Right ventricle myocardium superior (tissue), 1 donor: ENCODE measurements at places on chromosomes 5 and 9. TPM values are rescaled to one million over a fixed set of nuclear protein-coding genes. Genes with fewer than 3 reads are reported as not detected.

DNA sequence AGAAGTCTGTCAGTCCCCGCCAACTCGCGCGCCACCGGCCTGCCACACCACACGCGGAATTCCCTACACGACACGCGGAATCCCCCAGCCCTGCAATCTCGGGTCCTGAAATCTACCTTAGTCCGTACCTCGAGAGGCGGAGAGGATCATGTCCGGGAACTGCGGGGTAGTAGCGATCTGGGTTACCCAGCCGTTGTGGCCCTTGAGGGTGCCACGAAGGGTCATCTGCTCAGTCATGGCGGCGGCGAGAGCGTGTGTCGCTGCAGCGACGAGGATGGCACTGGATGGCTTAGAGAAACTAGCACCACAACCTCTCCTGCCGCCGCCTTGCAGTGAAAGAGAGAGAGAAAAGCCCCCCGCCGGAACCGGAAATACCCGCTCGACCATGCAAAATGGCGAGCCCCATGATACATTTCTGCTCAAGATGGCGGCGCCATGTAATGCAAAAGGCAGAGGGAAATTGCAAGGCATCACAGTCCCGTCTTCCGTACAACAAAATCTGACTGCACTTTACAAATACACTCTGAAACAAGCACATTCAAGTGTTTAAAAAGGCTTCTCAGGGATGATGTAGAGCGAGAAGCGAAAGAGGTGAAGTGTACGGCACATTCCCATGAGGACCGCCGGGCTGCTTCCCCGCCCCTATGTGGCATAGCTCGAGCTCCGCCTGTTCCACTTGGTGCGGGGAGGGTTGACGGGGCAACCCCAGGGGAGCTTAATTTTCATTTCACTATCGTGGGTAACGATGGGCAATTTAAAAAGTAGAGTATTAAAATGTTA lies at the start of gene RACK1:
RACK1 (minus strand) TSS at position 343 of the 780 bp plus-strand sequence; CDS start at position 237, 106 bp downstream.
- DNase-seq, result peak; percentile 93

- no peak for DNase-seq
These were observed 631.9 kb upstream of the DMAC1 start for GRCh38 chr9:8431505-8431904.

SPACA9 gene
- 3.5 TPM for total RNA-seq

PRRX2 gene
- total RNA-seq, result 0.89 TPM

DNA sequence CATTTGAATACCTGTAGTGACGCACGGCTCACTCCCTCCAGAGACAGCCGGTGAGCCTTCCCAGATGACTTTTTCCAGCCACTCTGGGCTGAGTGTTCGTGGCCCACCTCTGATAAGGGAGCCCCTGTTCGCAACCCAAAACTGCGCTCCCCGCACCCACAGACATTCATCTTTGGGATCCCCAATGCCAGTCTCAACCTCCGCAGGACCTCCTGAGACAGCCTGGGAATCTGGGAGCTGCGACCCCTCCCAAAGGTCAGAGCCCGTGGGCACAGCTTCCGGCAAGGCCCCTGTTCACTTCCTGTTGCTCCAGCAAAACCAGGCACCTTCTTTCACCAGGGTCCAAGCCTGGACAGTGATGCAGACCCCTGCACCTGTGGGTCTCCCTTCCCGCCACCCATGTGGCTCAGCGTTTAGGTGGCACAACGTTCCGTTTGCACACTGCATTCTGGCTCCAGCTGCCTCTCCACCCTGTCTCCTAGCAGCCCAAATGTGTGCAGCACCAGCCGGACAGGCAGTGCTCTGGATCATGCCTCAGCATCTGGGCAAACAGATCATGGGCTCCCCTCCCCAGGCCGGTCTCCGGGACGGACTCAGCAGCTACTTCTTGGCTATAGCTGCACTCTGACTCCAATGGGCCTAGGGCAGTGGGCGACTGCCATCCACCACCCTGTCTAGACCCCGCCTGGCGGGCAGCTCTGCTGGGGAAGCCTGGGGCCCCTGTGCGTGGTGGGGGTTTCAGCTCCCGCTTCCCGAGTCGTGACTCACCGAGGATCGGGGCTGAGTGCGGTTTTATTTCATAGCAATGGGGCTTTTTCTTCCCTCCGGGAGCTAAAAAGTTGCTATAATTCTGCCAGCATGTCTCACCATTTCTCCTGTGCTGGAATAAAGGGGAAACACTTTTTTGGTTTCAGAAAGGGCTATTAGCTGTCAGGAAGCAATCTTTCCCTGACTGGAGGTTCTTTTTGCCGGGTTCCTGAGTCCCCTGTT lies 156.0 kb downstream of the OLFM1 start:
- peak; percentile 19 for DNase-seq

NPR3 gene
- 18.3 TPM for total RNA-seq

DNA sequence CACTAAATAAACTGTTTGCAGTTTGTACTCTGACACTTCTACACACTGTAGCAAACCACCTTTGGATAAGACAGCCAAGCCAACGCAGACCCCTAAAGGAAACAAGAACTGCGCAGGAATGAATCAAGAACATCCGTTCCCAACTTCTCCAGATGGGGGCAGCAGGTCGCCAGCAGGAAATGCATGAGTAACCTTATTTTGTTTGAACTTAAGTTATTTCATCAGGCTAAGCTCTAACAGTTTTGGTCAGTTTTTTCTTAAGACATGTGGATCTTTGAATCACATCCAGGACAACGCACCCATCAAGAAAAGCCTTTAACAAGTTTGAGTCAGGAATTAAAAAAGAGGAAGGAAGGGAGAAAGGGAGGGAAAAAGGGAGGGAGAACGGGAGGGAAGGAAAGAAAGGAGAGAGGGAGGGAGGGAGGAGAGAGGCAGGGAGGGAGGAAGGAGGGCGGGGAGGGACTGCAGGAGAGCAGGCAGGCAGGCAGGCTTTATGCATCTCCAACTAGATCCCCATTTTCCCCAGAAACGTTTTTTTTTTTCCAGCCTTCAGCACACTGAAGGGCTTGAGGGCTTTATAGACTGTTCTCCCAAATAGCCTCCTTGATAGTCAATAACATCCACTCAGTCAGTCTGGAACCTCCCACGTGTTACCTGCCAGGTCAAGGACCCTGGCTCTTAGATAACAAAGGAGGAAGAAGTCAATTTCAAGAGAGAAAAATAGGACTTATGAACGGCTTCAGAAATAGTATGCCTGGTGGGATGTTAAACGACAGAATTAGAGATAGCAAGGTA lies 22.2 kb downstream of the BHMT start:
- DNase-seq, result peak; percentile 66

DPM2 gene
- 9.9 TPM for total RNA-seq

DNA sequence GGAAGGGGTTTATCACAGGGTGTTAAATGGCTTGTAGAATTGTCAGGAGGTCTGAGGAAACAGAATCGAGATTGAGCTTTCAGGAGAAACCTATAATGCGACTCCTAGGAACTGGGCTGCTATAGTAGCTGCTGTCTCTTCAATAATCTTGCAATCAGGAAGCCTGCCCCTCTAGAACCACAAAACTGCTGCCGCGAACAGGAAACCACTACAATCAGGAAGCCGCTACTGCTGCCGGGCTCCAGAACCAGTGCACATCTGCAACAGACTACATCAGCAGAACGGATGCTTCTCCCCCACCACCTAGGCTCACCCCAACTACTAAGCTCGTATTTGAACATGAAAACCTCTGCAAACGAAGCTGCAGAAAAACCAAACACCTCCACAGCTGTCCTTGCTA lies 31.6 kb downstream of the TNFSF8 start:
- DNase-seq, result peak; percentile 73

DNA sequence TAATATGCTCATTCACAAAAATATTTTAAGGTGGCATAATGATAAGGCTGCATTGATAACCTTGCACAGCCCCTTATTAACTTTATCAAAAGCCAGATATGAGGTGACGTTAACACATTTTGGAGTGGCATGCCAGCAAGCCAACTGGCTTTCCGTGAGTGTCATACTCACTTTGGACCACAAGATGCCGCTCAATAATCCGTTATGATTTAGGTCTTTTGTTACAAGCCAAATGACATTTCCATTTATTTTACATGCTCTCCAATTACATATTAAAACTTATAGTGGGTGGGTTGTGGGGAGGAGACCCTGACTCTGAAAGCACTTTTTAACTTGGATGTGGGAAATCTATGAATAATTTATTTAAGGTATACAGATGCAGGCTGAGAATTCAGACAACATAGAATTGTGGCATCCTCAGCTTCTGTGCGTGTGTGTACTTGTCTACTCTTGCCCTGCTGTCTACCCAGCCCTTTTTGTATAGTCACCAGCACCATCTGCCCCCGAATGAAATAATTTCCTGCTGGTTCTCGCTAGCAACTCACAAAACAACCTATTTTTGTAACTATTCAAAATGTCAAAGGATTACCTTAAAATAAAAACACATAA lies 305.1 kb downstream of the PSAT1 start:
- no peak for DNase-seq

- DNase-seq, result no peak
These were observed 3.7 kb downstream of the ARRDC3 start for GRCh38 chr5:91379246-91379913.

CEP72 gene
- 1.7 TPM for total RNA-seq

- no peak for DNase-seq
These were observed 59.7 kb downstream of the MFAP3 start for GRCh38 chr5:154098465-154098864.

DNA sequence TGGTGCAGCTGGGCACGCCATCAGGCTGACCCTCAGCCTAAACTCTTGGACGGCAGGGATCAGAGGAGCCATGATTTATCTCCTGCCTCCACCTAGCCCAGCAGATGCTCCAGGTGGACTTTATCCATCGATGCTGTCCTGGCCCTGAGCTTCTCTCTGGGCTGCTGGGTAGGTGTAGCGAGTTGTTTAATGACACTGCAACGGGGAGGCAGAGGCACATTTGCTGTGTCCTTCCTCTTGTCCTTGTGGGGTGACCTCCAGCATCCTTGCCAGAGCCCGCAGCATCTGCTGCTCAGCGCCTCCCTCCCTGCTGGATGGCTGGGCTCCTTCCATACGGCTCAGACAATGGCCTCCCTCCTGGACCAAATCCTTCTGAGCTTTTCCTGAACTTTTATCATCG lies 103.1 kb upstream of the IRX4 start:
- DNase-seq, result no peak

DNA sequence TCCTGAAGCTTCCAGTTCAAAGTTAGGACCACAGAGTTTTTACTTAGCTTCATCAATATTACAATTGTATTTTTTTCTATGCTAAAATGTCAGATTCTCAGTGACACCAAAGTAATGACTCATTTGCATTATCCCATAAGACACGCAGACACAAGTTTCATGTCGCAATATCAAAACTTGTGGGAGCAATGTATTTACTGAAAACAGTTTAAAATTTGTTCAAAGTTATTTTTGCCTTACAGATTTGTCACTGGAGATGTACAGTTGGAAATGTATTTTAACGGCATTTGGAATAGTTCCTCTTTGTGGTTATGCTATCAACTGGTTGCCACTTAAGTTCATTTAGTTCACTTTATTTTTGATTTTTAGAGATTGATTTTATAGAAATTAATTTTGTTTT lies 36.2 kb upstream of the DAP start:
- DNase-seq, result no peak

PCDHGB1 gene
- 7.8 TPM for total RNA-seq

DNA sequence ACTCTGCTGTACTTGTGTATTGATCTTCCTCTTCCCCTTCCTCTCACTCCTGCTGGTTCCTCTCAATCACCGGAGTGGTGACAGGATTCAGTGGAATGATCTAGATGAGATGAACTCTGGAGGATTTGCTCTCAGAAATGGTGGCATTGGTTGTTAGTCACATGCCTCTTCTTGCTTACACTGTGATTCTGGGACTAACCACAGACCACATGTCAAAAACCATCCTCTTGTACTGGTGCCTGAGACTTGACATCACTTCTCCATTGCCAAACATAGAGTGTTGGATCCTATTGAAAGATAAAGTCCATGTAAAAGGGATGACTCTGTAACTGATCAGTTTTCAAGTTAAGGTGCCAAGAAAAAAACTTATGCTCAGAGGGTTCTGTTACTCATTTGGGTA lies 506.5 kb downstream of the DMAC1 start:
- no peak for DNase-seq

- no peak for DNase-seq
These were observed 55.3 kb downstream of the AHRR start for GRCh38 chr5:376799-377325.
